ENCODE measurements at places on chromosomes 12 and 14. TPM values are rescaled to one million over a fixed set of nuclear protein-coding genes. Genes with fewer than 3 reads are reported as not detected.

Gene PRH2
- not detected for total RNA-seq

Gene AP1G2
- total RNA-seq = 73.6 TPM

Gene VTI1B
- total RNA-seq = 92.0 TPM

Gene HPD
- not detected for total RNA-seq

Gene RDH5
- total RNA-seq = 2.1 TPM

Gene RPGRIP1
- not detected for total RNA-seq

Gene TNFAIP2
- 29.5 TPM for total RNA-seq

Gene OR4E2
- not detected for total RNA-seq

Gene SMCO3
- total RNA-seq = 0.57 TPM

Gene ISM2
- 0.39 TPM for total RNA-seq

Gene PRB4
- not detected for total RNA-seq

Gene IFNG-AS1
- not detected for total RNA-seq

Gene GPR84
- total RNA-seq = not detected

Gene FSCB
- not detected for total RNA-seq

Gene KRT77
- total RNA-seq = not detected

Gene RNFT2
- 8.9 TPM for total RNA-seq

Gene BDKRB2
- total RNA-seq = 0.89 TPM

Gene ACSM4
- total RNA-seq = not detected

Gene MANSC1
- 2.9 TPM for total RNA-seq

Gene BAZ2A
- total RNA-seq = 105 TPM
